Panc1 (cell line): ENCODE measurements at places on chromosomes 13 and 19.

DNA sequence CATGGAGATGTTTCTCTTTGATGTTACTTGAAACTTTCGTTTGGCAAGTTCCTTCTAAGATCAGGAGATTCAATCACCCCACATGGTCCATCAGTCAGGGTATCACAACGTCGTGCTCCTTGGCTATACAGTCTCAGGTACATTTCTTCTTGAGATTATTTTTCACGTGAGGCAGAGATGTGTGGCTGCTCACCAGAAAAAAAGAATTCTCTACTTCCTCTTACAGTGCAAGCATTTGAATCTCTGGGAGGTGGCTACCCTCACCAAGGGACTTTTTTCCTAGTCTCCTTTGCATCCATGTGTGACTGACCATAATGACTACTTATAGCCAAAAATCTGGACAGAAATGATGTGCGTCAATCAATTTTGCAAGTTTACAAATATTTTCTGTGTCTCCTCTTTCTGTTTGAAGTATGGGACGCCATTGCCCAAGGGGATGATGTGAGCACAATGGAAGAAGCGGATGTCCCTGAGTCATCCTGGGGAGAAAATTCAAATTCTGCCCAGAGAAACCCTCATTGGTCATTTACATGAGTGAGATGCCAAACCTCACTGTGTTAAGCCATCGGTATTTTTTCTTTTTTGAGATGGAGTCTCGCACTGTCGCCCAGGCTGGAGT lies 8.6 kb upstream of the LAIR2 start:
- DNase-seq: no peak

GRCh38 chr19:2199861-2200623 lies 36.1 kb downstream of the PLEKHJ1 start:
- no peak for DNase-seq

DNA sequence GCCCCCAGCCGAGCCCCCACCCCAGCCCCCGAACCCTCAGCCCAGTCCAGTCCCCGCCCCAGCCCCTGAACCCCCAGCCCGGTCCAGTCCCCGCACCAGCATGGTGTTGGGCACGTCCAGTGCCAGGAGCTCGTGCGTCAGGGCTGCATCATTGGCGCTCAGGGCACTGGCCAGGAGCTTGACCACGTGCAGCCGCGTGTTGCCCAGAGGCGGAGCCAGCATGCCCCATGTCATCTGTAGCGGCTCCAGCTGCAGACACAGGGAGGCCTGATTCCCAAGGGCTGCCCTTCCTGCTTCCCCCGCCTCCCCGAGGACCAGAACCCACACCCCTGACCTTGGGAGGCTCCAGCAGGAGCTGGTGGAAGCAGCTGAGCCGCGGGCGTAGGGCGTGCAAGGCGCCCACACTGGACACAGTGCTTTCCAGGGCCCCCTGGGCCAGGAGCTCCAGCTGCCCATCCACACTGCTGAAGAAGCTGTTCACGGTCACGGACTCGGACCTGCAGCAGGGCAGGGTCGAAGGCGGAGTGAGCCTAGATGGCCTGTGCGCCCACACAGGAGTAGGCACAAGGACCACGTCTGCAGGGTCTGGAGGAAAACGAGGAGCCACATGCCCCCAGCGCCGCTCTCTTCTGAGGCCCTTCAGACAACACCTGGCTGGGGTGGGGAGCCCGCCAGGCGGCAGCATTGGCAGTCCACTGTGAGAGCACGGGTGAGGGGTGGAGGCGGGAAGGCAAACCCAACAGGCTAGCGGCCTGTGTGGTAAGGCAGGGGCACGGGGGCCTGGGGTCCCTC lies 12.8 kb upstream of the TMEM86B start:
- DNase-seq: no peak

GRCh38 chr13:21905486-21905885 lies 234.6 kb downstream of the FGF9 start:
- DNase-seq: no peak

DNA sequence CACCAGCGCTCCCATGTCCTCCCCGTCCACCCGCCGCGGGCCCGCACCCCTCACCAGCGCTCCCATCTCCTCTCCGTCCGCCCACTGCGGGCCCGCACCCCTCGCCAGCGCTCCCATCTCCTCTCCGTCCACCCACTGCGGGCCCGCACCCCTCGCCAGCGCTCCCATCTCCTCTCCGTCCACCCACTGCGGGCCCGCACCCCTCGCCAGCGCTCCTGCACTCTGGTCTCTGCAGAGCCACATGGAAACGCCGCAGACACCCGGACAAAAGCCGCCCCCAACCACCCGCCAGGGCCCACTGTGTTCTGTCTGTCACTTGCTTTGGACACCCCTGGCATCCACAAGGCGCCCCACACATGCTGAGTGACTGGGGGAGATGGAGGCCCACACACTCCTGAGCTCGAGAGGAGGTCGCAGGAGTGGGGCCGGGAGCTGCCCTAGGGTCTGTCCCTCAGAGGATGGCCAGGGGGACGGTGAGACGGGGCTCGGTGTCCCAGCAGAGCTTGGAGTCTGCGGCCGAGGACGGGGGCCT lies 7.4 kb downstream of the CFD start:
- no peak for DNase-seq

DNA sequence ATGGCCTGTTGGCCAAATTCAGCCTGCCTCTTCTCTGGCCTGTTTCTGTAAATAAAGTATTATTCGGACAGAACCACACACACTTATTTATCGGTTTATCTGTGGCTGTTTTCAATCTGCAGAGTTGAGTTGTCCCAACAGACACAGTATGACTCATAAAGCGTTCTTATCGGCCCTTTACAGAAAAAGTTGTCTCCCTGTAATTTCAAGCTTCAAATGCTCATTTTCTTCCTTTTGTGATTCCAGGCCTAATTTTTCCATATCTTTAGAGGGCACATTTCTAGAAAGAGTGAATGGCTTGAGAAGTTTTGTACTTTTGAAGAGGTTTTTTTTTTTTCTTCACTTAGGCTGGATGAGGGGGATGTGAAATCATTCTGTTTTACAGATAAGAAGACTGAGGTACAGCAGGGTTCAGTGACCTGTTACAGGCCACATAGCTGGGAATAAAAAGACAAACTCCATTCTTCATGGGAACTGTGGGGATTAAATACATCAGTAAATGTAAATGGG lies 440.9 kb downstream of the TSHZ3 start:
- no peak for DNase-seq

- DNase-seq: no peak
These were observed 104.4 kb downstream of the LHFPL6 start for GRCh38 chr13:39498471-39499114.

- DNase-seq: no peak
These were observed 590.0 kb downstream of the DCT start for GRCh38 chr13:93889430-93889951.

DNA sequence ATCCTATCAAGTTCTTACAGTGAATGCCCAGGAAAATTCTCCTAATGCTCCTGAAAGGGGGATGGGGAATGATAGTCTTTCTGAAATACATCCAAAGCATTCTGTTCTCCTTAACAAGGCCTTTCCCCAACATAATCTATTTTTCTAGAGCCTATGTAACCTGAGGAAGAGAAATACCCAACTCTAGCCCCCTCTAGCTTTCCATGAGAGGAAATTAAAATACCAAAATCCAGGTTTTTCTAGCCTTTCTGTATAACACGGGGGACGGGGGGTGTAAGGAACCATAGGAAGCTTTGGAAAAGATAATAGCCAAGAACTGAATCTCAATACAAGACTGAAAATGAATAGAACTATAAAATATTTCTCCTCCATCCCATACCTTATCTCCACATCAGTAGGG lies 815.9 kb downstream of the SLITRK6 start:
- no peak for DNase-seq

DNA sequence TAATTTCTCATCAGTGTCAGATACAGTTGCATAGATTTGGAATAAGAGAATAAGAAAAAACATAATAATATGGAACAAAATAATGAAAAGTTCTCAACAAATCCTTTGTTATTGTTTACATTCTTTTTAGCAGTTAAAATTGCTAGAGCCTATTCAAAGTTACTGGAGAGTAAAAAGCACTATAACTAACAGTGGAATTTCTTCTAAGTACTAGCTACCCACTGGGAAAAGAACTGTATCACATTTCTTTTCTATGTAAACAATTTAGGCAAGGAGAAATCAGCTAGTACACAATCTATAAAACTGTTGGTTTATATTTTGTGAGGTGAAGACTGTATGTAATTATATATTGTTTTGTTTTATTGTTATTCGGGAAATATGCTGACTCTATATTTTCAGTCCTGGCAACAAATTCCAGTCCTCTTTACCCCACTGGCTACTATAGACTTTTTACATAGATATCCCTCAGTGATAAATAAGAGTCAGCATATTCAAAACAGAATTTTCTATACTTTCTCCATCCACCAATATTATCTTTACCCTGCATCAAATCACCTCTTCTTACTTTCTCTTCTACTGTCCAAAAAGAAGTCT lies 222.0 kb downstream of the PCDH9 start:
- no peak for DNase-seq

DNA sequence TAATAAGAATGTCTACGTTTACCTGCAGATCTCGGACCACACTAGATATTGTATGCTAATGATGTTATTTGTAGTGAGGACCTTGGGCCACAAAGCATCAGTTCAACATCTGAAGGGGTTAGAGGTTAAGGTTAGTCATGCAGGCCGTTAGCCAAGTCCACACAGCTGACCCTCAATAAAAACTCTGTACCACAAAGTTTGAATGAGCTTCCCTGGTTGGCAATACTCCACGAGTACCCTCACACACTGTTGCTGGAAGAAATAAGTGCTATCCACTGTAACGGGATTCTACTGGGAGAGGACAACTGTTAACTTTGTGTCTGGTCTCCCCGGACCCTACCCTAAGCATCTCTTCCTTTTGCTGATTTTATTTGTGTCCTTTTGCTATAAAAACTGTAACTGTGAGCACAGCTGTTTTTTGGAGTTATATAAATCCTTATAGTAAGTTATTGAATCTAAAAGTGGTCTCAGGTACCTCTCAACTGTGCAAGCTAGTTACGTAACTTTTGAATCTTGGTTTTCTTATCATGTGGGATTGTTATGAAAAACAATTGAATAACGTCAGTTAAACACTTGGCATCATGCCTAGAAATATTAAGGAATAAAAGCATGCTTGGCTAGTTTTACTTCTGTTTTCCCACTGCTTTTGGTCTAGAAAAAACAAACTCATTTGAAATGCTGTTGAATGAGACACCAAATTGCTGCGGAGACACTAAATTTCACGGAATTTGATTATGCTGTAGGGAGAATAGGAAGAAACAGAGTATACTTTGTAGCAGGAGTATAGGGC lies 181.5 kb downstream of the DNAJC3 start:
- DNase-seq: no peak

DNA sequence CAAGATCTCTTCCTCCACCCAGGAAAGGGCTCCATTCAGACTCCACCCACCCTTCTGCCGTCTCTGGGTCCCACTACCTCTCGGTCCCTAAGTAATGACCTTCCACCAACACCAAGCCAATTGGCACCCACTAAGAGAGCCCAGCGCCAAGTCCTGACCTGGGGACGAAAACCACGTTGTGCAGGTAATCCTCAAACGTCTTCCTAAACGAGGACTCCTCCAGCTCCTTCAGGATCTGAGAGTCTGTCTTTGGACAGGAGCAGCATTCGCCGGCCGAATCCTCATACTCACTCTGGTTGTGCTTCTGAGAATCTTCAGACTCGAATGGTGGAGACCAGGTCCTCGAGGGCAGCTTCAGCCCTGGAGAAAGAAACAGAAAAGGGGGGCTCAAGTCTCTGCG lies 83.1 kb downstream of the ZNF557 start:
- no peak for DNase-seq

GRCh38 chr13:97261254-97262005 lies 39.3 kb downstream of the MBNL2 start:
- DNase-seq: no peak

- DNase-seq: no peak
These were observed 6.3 kb downstream of the LHFPL6 start for GRCh38 chr13:39596685-39597084.

- no peak for DNase-seq
These were observed 362.6 kb downstream of the FGF14 start for GRCh38 chr13:102039264-102039663.

- DNase-seq: no peak
These were observed 535 bp downstream of the CDKN2D start for GRCh38 chr19:10568062-10568825.

DNA sequence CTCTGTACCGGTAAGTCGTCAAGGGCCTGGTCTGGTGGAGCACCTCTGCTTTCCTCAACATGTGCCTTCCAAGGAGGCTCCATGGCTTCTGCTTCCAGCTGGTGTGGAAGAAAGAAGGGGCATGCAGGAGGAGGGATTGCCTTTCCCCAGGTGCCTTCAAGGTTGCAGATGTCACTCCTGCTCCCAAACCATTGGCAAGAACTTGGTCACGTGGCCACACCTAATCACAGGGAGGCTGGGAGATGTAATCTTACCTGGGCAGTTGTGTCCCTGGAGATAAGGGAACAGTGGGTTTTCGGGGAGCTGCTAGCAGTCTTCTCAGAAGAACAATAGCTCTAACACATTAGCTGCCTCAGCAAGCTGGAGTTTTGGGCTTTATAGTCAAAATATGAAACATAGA lies 9.7 kb upstream of the GPR18 start:
- DNase-seq: no peak

DNA sequence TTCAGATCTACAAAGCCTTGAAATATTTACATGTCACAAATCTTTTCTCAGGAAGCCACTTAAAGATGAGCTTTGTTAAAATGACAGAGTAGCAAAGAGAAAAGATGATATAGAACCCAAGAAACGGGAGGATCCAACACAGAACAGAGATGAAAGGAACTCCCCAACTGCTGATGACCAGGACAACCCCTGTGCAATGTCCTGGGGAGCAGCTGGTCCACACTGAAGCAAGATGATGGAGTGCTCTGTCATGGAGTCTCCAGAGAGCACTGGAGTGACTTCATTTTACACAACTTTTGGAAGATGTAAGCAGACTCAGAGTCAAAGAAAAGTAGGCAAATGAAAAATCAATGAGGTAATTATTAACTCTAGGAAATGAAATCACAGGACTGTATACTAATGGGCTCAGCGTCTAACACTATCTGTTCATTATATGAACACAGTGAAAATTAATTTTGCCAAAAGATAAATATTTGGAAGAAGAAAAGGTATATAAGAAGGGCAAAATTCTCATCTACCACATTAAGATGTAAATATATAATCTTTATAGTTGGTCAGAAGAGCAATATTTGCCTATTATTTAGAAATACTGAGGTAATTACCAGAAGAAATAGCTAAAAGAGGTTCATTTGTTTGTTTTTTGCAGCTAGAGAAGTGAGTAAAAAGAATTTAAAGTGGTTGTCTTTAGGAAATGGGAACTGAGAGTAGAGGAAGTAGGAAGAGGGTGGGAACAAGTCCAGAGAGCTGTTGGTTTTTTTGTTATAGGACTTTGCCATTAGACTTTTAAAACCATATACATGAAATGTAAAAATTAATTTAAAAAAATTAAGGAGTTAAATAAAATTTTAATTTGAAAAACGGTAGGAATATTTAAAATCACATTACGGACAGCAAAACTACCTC lies 30.5 kb downstream of the MTRF1 start:
- DNase-seq: no peak

- peak; percentile 46 for DNase-seq
These were observed 332.2 kb downstream of the MYO16 start for GRCh38 chr13:108961542-108962125.

DNA sequence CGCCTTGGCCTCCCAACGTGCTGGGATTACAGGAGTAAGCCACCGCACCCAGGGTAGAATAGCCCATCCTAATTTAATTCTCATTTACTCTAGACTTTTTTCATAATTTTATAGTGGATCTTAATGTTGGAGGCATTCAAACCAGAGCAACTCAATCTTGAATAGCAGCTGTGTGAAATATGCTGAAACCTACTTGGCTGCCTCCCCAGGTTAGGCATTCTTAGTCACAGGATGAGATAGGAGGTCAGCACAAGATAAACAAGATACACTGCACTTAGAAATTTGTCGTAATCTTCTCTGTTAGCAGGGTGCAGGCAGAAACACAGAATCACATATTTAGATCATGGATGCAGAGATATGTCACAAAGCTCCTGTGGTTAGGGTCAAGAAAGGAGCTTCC lies 2.7 kb upstream of the ZNF43 start:
- DNase-seq: no peak
